ENCODE measurements at places on chromosomes 12 and 14. TPM values are rescaled to one million over a fixed set of nuclear protein-coding genes. Genes with fewer than 3 reads are reported as not detected.

Gene DEPDC4
- total RNA-seq, result 8.0 TPM

GRCh38 chr12:66910366-66910974 is 231.6 kb upstream of the GRIP1 start:
- no peak for DNase-seq

GRCh38 chr14:74630881-74631690 is 19.0 kb upstream of the LTBP2 start:
- no peak for DNase-seq

GRCh38 chr14:105503296-105503640 is 12.2 kb downstream of the TEDC1 start:
- DNase-seq, result no peak

GRCh38 chr14:29168149-29168548 is 401.6 kb downstream of the FOXG1 start:
- DNase-seq, result no peak

DNA sequence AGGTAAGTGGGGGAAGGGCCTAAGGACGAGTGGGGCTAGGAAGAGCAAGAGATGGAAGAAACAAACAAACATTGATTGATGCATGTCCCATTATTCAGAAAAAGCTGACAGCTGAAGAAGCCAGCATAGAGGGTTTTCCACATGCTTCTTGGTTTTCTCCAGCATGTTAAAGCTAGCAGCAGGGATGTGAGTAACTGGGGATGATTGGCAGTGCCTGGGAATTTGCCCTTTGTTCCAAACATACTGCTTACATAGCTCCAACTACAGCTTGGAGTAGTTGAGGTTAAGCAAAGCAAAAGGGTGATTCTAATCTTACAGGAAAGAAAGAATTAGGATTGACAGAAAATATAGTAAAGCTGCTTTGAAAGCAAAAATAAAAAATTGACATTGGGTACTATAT is 68.0 kb upstream of the IFNG-AS1 start:
- DNase-seq, result no peak
